SHP77 (cell line): ENCODE measurements at places on chromosomes 3 and 15.

- DNase-seq: no peak
These were observed 4.4 kb upstream of the IRAK2 start for GRCh38 chr3:10160346-10160745.

GRCh38 chr3:171446801-171447578 lies 13.2 kb downstream of the TNIK start:
- DNase-seq: peak; percentile 13

DNA sequence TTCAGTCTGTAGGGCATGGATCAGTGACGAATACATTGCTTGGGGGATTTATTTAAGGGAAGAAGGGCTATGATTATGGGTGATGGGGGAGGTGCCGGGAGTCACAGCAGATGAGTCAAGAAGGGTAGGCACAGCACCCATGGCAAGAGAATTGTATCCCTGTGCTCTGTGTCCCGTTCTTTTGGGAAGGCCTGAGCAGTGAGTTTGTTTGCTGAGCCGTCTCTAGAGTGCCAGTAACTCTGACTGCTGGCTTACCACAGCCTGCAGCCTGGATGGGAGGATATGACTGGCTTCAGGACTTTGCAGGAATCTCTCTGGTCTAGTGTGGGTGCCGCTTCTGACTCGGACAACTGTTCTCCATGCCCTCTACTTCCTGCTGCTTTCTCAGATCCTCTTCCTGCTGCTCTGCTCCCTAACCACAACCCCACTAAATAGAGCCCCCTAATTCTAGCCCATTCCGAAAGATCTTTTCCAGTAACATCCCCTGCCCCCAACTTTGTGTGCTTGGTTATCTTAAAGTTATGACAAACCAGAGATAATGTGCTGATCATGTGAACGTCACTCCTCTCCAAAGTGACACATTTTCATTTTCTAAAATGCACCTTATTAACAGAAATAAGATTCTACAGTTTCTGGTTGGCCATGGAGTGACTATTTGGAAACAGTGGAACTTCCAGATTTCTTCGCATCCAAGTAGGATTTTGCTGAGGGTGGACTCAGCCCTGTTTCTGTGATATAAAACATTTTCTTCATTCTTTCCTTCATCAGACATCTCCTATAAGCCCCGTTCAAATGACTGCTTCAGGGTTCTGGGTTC lies 239.0 kb downstream of the SLCO3A1 start:
- no peak for DNase-seq

DNA sequence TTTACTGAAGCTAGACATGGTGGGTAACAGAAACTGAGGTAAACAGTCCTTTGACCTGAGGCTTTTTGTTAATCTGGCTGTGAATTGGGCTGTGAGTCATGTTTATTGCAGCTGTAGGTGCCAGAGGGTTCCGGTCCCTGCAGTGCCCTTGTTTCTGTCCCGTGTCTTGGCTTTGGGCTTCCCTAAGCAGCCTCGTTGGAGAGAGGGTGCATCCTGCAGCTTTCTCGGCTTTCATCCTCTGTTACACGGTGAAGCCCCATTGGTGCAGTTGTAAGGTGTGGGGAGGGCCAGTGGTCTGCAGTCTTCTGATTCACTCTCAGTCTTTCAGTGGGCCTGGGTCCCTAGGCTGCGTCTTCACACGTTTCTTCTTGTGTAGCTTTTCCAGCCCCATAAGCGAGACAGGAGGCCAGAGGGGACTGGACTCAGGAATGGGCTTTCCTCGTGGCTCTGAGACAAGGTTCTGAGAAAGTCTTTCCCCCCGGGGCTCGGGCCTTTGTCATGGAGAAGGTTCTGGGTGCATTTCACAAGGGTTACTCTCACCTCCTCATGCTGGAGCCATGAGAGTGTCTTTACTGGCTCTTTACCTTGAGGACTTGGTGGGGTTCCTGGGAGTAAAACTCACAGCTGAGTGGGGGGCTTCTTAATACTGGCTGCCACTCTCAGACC lies 33.1 kb downstream of the ASB7 start:
- no peak for DNase-seq

DNA sequence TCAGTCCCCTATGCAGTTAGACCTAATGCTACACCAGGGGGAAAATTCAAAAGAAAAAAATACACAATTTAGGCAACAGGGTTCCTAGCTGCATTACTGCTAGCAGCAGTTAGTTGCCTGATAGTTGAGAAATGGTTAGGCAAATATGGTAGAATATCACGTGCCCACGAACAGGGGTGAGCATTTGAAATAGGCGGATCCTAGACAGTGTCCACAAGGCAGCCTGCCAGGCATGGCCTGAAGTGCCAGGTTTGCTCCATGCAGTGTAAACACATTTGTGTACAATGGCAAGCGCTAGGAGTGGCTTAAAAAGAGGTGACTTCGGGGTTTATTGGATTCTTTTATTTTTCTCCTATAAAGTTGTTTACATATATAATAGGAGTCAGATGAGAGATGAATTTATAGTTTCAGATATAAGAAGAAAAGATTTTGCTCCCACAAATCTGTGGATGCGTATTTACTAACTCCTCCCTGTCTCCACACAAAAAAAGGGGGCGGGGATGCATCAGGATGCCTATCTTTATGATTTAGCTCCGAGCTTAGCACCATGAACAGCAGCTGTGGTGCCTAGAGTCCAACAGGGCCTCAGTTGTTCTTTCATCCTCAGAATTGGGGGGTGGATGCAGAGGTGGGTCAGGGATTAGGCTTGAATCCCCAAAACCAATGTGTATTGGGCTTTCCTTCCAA lies 3.9 kb upstream of the TGM4 start:
- peak; percentile 62 for DNase-seq

- DNase-seq: no peak
These were observed 87.2 kb upstream of the TNFAIP8L3 start for GRCh38 chr15:51181905-51182304.

GRCh38 chr3:115397433-115397832 lies 225.9 kb upstream of the GAP43 start:
- DNase-seq: no peak

DNA sequence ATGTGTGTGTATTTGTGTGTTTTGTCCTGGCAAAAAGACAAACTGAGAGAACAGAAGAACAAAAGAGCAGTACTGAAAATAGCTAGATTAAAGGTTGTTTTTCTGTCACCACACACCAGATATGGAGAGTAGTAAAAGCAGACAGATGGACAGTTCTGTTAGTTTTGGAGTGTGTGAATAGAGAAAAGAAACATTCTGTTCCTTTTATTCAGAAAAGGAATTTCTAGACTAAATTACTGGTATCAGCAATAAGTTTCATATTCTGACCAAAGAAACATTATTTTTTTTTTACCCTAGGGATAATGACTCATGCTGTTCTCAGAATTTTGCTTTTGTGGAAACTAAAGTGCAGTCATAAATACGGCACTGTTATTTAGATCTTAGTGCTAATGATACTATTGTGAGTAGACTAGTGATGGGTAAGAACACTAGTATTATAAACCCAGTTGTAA lies 32.9 kb downstream of the PIK3CA start:
- no peak for DNase-seq

DNA sequence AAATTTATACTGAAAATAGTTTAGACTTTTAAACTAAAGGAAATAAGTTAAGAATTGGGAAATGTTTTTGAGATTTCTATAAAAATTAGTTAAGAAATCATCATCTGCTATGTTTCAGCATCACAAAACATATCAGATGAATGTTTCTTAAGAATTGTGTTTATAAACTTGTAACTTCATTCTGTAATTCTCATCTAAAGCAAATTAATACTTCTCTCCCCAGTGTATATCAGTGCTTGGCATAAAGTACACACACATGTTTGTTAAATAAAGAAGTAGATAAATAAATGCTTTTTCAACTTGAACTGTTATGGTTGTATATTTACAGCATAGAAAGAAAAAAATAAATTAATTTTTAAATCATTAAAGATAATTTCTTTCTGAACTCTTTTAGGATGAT lies 245.9 kb upstream of the SLITRK3 start:
- no peak for DNase-seq

- DNase-seq: no peak
These were observed 4.1 kb upstream of the ECT2 start for GRCh38 chr3:172746475-172746874.

GRCh38 chr3:15501126-15501525 lies 20.4 kb downstream of the COLQ start:
- no peak for DNase-seq

- DNase-seq: no peak
These were observed 7.1 kb downstream of the POMGNT2 start for GRCh38 chr3:43098761-43099160.

DNA sequence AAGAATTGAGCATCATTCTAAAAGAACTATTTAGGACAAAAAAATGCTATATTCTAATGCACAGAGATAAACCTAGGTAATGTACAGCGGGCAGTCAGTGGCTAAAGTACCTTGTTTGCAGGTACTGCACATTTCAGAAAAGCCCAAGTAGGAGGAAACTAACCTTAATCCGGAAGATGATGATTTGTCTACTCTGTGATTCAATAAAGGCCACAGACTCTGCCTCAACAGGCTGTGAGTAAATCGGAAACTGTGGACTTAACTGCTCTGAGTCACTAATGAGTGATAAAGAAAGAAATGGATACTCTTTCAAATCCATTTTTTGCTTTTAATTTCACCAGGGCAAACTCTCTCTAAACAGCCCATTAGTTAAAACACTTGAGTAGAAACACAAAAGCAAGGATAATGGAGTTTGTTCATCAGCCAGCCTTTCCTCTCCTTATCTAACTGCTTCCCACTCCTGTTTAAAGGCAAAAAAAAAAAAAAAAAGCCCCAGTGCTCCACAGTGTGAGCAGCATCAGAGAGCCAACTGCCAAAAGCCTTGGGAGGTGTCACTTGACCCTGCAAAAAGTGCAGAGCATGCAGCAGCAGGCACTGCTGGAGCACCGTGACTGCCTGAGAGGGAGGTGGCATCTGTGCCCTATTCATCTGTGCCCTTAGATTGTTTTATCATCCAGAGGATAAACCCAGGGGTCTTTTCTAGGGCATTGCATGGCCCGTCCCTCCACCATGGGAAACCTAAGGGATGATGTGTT lies 187.7 kb downstream of the SATB1 start:
- no peak for DNase-seq

GRCh38 chr15:78453447-78453846 lies 15.4 kb downstream of the IREB2 start:
- DNase-seq: no peak

GRCh38 chr15:29792426-29793159 lies 29.7 kb downstream of the TJP1 start:
- DNase-seq: no peak

GRCh38 chr3:94249491-94250079 lies 186.7 kb downstream of the NSUN3 start:
- DNase-seq: peak; percentile 48

- DNase-seq: no peak
These were observed 945 bp downstream of the MST1R start for GRCh38 chr3:49902511-49903345.

- no peak for DNase-seq
These were observed 106.5 kb upstream of the P2RY1 start for GRCh38 chr3:152728231-152728980.

DNA sequence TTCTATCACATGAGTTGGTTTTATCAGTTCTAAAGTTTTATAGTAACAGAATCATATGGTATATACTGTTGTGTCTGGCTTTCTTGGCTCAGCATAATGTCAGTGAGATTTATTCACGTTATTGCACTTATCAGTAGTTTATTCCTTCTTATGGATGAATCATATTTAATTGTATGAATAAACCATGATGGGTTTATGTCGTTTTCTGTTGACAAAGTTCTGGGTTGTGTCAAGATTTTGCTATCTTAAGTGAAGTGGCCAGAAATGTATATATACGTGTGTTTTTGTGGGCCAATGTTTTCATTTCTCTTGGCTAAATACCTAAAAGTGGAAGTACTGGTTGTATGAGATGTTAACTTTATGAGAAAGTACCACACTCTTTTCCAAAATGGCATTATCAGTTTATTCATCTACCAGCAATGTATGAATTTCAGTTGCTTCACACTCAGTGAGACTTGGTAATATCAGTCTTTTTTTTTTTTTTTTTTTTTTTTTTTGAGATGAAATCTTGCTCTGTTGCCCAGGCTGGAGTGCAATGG lies 112.4 kb upstream of the DCBLD2 start:
- DNase-seq: no peak

DNA sequence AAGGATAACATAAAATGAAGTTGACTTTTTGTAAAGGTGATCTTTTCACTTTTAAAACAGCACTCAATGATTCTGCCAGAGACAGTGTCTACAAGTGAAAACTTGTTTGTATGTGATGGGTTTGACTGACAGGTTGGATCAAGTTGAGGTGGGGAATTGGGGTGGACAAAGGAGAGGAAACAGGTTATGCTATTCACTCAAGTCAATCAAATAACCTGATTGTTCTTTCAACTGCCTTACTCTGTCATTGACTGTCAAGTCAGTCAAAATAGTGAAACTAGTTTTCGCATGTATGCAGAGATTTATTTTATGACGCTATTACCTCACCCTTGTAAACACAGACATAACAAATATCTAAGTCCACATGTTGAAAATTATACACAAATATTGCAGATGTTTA lies 187.7 kb downstream of the ROBO2 start:
- DNase-seq: no peak

DNA sequence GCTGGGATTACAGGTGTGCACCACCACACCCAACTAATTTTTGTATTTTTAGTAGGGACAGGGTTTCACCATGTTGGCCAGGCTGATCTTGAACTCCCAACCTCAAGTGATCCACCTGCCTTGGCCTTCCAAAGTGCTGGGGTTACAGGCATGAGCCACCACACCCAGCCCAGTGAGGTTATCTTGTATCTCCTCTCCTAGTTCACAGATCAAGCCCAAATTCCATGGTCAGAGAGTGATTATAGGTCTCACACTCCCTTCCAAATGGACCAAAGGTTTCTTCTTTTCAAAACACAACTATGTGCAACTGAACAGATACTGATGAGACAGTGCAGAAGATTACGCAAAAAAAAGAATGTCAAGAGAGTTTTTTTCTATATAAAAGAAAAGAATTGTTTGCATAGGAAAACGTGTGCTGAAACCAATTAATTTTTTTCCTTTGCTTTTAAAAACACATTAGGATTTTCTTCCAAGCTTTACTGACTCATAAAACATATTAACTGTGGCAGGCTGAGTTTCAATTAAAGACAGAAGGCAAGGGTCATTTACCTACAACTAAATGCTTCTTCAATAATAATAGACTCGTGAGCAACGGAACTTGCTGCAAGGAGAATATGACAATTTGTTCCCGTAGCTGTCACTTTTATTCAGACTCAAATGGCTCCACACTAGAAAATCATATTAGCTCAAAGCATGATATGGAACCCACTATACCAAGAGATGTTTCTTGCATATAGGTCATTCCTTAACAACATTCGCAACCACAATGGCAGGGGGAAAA lies 30.4 kb upstream of the THUMPD3 start:
- no peak for DNase-seq

DNA sequence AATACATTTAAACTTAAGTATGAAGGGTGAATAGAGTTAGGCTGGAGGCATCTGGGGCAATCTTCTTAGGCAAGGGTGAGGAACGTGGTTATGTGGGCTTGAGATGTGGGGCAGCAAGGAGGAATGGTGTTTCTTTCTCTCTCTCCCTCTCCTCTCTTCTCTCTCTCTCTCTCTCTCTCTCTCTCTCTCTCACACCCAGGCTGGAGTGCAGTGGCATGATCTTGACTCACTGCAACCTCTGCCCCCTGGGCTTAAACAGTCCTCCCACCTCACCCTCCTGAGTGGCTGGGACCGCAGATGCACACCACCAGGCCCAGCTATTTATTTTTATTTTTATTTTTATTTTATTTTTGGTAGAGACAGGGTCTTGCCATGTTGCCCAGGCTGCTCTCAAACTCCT lies 4.0 kb upstream of the MGA start:
- DNase-seq: no peak
